ENCODE measurements at places on chromosomes 5 and 9. TPM values are rescaled to one million over a fixed set of nuclear protein-coding genes. Genes with fewer than 3 reads are reported as not detected.

The NSA2 gene
- 80.0 TPM for total RNA-seq

The ARL14EPL gene
- total RNA-seq: not detected

The FOXD4L6 gene
- not detected for total RNA-seq

The CYLC2 gene
- not detected for total RNA-seq

The ADAMTS16 gene
- total RNA-seq: not detected

The ELOVL7 gene
- total RNA-seq: 0.16 TPM

The TNPO1 gene
- total RNA-seq: 147 TPM
